CD8-positive, alpha-beta memory T cell (primary cell): ENCODE measurements at places on chromosomes 5 and 9.
A peak's percentile ranks its signal among the peaks of the same experiment; 100 is the strongest.

DNA sequence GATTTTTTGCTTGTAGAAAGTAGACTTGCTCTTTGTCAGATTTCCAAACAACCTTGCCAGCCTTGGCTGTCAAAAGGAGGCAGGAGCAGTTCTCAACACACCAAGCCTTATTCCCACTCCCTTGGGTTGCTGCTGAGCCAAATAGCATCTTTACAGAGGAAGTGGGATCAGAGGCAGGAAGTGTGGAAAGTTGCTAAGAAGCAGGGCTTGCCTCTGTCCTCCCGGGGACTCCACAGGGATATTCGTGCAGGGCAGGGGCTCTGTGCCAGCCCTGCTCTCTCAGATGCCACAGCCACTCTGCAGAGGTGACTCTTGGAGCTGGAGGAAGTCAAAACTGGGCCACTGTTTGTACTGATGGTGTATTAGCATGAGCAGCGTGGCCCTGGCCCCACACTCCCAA is 24.3 kb downstream of the PTPDC1 start:
- no peak for DNase-seq

GRCh38 chr5:72363166-72363802 is 43.1 kb downstream of the PTCD2 start:
- DNase-seq = no peak

DNA sequence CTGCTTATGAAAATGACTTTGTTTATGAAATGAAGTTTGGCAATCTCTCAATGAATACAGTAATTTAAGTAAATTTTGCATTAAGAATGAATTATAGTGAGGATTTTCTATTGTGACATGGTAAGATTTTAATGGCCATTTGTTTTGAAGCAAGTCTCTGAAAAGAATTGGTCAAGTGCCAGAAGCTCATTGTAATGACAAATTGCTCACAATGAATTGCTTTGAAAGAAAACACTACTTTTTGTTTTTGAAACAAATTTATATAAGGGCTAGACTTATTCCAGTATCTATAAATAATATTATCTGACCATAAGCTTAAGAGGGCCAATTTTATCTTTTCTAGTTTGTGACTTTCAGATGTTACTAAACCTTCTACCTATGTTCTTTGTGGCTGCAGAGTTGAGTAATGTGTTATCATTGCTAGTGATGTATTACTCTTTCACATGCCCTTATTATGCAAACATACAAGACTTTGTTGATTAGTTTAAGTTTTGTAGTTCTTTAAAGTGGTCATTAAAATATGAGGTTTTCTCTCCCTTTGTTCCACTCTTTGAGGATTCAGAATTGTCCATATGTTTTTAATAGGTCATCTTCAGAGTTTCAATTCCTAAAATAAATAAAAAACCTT is 93.0 kb upstream of the ZNF608 start:
- no peak for DNase-seq

DNA sequence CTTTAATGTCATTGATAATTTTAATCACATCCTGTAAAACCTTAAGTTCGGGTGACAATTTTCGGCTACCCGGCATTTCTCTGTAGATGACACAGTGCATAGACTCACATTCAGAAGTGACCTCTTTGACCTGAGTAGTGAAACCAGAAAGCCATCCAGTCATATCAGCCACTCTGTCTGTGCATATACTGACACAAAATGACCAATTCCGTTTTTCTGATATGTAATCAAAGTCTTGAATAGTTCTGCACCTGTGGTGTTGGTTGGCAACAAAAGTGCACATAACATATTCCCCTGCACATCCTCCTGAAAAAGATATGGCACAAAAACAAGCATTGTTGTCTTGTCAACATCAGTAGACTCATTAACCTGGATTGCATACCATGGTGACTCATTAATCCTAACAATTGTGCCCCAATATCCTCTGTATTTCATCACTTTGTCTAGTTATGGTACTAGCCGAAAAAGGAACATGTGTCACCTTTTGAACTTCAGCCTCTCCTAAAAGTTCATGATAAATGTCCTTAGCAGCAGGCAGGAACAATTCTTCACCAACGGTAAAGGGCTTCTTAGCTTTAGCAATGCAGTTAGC is 4.6 kb upstream of the HNRNPA0 start:
- no peak for DNase-seq

- DNase-seq = peak; percentile 18
Observed at GRCh38 chr5:90940227-90940995, 381.8 kb downstream of the ADGRV1 start.

- no peak for DNase-seq
Observed at GRCh38 chr9:124442379-124442778, 7.9 kb upstream of the ADGRD2 start.

- DNase-seq = peak; percentile 35
Observed at GRCh38 chr9:136532799-136533774, 12.8 kb downstream of the NOTCH1 start.

GRCh38 chr5:164057121-164057520 is 551.7 kb downstream of the MAT2B start:
- no peak for DNase-seq

DNA sequence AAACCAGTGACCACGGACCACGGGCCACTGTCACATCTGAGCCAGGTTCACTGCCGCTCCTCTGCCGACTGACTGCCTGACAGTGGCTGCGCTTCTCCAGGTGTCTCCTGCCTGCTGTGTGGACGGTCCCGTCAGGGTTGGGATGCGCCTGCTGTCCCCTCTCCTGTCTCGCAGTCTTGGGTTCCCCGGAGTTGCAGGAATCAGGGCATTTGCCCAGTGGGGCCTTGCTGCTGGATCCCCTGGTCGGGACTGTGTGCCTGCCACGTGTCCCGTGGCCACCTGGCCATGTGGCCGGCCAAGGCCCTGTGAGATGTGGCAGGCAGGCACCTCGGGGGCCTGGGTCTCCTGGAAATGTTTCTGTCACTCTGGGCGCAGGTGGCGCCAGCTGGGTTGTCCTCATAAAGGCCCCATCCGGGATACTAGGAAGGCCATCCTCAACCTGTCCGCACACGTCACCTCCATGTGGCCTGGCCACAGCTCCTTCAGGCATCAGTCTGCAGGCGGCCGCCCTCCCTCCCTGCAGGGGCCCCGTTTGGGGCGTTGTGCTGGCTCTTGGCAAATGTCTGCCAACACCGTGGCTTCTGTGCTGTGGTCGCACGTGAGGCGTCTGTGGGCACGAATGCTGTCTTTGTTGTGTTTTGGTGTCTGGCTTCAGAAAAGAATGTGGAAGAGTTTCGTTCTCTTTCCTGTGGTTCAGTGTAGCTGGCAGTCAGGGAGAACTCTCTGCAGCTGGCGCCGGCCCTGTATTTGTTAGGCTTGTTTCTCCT is 6.4 kb upstream of the TOR4A start:
- no peak for DNase-seq

- no peak for DNase-seq
Observed at GRCh38 chr5:60568646-60569045, 131.3 kb downstream of the DEPDC1B start.

- no peak for DNase-seq
Observed at GRCh38 chr5:8418049-8418426, 549.1 kb downstream of the MTRR start.

- no peak for DNase-seq
Observed at GRCh38 chr9:73154271-73154670, 2.6 kb downstream of the ANXA1 start.

DNA sequence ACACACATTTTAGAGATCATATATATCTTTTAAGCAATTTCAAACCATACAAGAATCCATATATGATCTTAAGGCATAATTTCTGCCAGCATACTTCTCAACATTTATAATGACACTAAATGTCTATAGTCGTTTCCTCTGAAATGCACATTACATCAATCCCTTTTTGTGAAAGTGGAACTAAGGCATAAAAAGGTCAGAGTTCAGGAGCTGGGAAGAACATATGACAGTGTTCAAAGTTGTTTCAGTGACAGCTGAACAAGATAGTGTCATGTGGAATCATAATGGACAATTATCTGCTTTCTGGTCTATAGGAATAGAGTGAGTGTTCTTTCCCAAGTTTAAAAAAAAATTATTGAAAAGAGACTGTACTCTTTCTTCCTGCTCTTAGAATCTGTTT is 2.4 kb upstream of the MOB3B start:
- DNase-seq = no peak

- no peak for DNase-seq
Observed at GRCh38 chr5:74199005-74199404, 441.5 kb downstream of the ENC1 start.

DNA sequence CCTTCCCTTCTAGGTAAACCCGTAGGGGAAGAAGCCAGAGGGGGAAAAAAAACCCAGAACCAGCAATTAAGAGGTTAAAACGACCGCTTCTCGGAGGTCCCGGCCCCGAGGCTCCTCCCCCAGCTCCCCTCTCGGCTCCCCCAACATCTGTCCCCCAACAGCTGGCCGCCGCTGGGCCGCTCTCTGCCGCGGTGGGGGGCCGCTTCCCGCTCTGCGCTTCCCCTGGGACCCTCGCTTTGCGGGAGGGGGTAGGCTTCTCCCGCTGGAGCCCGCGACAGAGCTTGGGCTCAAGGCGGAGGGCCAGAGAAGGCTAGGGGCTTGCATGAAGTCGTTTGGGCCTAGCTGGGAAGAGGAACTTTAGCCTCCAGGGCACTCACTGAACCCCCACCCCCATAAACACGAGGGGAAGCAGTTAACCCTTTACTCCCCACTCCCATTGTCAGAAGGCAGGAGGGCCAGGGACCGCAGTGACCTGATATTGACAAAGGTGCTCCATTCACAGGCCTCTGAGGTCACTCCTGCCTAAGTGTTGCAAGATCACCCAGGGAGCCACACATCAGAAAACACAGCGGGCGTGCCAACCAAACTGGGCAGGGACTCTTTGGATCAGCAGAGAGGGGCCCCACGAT is 7.5 kb downstream of the LHX6 start:
- DNase-seq = no peak

DNA sequence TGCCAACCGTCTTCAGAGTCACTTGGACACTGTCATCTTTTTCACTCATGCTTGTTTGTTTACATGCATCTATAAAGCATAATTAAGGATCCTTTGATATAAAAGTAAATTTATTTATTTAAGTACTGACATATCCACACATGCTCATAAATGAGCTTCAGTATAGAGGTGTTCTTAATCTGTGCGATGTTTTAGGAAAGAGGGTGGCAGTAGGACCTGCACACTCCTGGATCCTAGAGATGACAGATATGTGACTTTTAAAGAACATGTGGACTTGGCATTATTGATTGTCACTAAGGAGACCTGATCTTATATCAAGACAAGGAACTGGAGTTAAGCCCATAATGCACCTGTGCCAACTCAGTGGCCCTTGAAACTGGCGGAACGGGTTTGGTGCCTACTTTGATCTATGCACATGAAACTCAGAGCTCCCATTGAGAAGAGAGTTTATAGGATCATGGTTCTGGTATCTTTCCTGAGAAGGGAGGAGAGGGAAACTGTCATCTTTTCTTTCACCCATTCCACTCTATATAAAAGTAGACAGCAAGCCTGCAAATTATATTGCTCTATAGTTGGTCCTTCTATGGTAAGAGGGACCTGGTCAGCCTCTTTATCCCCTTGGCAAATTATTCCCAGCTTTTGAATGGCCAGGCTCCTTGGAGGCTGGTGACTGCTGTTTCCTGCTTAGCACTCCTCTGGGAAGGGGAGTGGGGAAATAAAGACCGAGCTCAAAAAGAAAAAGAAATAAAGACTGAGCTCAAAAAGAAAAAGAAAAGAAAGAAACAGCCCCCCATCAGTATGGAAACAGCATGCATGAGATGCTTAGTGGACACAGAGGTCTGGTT is 57.8 kb upstream of the LIFR start:
- no peak for DNase-seq

GRCh38 chr5:132777209-132778069 is at the start of gene SEPTIN8:
TSS of gene SEPTIN8 (minus strand) at chr5:132777239. CDS start at chr5:132777137, 102 bp downstream.
- DNase-seq = peak; percentile 66

- DNase-seq = no peak
Observed at GRCh38 chr9:12633016-12633765, 60.0 kb upstream of the TYRP1 start.

DNA sequence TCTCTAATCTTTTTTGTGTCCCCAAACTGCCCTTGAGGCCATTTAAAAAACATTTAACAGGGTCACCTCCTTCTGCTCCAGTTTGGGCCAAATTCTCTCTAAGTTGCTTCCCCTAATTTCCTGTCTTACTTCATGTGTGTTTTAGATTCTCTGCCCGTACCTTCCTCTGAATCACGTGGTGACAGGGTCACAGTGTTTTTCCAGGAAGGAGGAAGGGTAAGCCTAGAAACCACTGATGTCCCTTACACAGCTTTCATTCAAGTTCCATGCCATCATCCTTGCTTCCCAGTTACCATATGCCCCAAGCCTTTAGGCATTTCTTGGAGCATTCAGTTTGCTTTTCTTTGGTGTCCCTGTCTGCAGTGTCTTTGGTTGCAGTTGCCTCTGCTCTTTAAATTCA is 42.4 kb upstream of the MACIR start:
- DNase-seq = no peak

- no peak for DNase-seq
Observed at GRCh38 chr5:148687427-148687826, 33.1 kb upstream of the HTR4 start.

DNA sequence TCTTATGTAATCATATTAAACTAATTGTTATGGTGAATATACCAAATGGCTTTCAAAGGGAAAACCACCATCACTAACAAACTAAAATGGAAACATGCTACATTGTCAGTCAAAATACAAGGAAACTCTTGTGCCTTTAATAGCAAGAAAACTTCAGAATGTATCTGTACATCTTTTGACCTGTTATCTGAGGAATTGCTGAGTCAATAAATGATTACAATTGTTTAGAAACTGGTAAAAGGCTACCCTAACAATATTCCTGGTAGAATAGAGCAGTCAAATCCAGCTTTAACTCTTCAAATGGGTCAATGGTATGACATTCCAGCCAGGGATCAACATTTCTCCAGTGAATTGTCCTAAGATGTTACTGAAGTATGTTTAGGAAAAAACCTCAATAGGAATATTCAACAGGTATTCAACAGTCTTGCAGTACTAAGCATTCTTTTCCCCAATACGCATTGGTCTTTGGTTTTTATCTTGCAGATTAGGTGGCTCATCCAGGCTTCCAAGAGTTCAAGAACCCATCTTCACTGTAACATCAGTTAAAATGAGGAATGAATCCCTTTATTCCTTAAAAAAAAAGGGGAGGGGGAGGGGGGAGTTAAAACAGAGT is 52.4 kb downstream of the CSNK1A1 start:
- no peak for DNase-seq

GRCh38 chr5:150107909-150108447 is 21.6 kb upstream of the CSF1R start:
- DNase-seq = no peak

DNA sequence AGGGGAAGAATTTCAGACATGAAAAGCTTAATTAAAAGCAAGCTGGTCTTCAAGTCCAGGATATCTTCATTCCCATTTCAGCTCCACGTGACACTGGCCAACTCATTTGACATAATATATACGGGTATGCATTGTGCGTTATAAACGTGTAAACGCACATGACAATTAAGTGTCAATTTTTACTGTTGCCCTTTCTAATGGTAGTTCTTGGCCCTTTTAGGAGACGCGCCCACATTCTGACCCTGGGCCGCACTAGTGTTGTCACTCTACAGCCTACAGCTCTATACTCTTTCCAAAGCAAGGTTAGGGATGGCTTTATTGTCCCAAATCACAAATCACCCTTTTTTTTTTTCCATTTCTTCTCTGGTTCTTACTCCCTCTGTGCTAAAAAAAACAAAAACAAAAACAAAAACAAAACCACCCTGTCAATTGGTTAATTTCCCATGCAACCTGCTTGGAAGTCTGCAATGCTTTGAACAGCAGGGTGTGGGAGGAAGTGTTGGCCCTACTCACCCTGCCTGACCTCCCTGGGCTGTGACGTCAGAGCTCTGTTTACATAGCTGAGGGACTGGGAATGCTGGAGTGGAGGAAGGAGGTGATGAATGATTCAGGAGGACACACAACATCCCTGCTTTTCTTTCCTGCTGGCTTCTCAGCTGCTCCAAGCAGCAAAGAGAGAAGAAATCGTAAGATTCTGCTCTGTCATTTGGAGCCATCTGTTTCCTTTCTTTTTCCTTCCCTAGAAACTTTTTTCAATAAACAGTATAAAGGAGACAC is 19.3 kb downstream of the RFK start:
- no peak for DNase-seq
